ENCODE measurements at places on chromosomes 1 and 21.

GRCh38 chr1:225973158-225973557 is 26.0 kb downstream of the SDE2 start:
- DNase-seq: no peak

GRCh38 chr1:176542352-176542751 is 79.4 kb downstream of the PAPPA2 start:
- no peak for DNase-seq

- DNase-seq: no peak
These were observed 60.4 kb downstream of the SEC16B start for GRCh38 chr1:177909416-177909815.

- no peak for DNase-seq
These were observed 98.3 kb downstream of the COQ8A start for GRCh38 chr1:227038401-227038800.

GRCh38 chr1:57296726-57297250 is 127.1 kb downstream of the DAB1 start:
- DNase-seq: no peak

DNA sequence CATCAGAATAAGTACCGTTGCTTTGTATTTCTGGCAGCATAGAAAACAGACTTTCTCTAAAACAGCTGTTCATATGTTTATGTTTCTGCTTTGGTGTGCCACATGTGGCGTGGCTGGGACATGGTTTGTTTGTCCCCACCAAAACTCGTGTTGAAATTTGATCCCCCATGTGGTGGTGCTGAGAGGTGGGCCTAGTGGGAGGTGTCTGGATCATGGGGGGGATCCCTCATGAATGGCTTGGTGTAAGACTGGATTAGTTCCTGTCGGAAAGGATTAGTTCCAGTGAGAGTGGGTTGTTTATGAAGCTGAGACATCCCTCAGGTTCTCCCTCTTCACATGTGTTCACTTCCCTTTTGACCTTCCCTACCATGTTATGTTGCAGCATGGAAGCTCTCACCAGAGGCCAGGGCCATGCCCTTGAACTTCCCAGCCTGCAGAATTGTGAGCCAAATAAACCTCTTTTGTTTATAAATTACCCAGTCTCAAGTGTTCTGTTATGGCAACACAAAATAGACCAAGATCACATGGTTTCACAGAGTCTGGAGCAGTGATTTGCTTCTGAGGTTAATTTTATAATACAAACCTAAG is 17.9 kb upstream of the H3-3A start:
- DNase-seq: no peak

DNA sequence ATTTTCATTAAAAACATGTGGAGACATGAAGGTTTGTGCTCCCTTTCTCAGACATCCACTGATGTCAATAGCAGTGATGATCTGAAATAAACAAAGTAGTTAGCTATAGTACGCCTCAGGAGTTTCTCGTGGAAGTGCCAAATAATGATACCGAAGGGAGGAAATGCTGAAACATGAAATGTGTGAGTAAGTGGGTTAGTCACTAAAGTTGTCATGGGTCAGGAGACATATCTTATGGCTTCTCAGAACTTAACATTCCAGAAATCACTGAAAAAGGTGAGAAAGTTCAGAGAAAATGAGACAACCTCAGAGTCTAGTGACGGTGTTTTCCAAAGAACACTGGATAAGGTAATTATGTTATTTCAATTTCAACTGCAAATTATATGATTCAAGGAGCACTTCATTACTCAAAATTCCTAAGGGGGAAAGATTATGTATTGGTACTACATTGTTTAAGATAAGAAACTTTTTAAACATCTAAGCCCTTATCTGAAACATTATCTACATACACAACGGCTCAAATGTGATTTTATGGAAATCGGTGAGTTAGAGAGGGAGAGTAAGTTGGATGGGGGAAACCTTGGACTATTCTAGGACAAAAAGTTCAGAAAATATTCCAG is 20.6 kb downstream of the NIBAN1 start:
- DNase-seq: no peak
